ENCODE measurements at places on chromosomes 11 and 22. TPM values are rescaled to one million over a fixed set of nuclear protein-coding genes. Genes with fewer than 3 reads are reported as not detected.

DNA sequence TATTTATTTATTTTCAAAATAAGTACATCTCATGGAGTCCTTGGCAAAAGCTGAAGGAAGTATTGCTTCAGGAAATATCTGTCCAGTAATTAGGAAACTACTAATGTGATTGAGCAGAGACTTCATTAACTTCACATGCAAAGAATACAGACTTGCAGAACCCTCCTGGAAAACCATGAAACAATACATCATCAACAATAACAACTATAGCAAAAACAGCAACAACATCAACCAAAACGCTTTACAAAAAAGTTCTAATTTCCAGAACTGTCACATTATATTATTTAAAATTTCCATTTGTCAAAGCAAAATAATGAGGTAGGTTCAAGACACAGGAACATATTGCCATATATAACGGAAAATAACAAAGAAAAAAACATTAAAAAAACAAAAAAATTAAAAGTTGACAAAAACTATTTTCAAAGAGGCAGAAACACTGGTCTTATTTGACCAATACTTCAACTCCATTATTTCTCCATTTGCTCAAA, 79.8 kb upstream of the TOP3B start:
- no peak for DNase-seq

GRCh38 chr11:59963733-59964132, at the start of gene OOSP4A:
Gene OOSP4A, plus strand, starts transcription at chr11:59964033. Its CDS starts 0 bp downstream, at chr11:59964033.
- no peak for DNase-seq

- DNase-seq, result no peak
Observed at GRCh38 chr11:98703779-98704556, 316.8 kb upstream of the CNTN5 start.

DNA sequence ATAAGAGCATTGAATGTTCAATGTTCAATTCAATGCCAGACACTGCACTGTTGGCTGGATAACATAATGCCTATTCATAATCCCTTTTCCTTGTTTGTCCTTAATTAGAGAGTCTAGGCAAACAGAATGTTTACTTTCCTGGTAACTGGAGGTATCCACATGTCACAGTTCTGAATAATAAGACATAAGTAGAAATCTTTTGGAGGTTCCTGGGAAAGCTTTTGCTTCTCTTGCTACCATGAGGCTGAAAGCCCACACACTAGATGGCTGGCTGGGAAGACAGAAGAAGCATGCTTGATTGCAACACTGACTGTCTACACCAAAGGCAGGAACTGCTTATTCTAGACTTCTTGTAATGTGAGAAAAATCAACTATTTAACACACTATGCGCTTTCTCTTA, 79.5 kb downstream of the GAB2 start:
- DNase-seq, result no peak

- no peak for DNase-seq
Observed at GRCh38 chr11:13074714-13075464, 65.8 kb downstream of the RASSF10 start.

DNA sequence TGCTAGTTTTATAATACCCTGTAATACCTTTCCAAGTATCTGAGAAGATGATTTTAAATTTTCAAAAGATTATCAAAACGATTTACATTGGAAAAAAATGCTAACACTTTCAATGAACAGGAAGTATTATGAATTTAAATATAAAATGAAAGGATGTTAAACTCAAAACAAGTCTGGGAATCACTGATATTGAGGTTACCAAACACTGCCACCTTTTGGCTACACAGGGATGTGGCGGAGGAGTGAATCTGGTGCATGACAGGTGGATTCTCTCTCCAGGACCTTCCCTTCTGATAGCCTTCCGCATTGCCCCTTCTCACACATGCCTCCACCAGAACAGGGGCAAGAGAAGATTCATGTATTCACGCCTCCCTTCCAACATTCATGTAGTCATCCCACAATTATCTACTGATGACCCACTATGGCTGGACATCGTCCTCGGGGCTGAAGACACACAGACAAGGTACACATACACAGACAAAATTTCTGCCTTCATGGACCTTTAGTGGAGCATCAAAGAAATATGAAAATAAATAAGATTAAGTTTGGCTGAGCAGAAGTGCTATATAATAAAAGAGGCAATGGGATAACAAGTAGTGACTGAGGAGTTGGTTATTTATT, 34.7 kb downstream of the ATG16L2 start:
- DNase-seq, result peak; percentile 74

DNA sequence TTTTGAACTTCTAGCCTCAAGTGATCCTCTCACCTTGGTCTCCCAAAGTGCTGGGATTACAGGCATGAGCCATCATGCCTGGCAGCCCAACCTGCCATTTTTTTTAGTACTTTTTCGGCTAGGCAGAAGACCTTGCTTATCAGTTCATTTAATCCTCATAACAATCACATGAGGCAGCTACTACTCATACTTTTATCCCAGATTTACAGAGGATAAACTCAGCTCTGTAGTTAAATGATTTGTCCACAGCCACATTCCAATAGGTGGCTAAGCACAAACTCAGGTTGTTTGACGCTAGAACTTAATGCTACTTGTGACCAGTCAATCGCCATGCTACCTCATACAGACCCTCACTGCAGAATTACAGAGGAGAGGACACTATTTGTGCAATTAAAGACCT, 28.1 kb downstream of the SBF2 start:
- no peak for DNase-seq

DNA sequence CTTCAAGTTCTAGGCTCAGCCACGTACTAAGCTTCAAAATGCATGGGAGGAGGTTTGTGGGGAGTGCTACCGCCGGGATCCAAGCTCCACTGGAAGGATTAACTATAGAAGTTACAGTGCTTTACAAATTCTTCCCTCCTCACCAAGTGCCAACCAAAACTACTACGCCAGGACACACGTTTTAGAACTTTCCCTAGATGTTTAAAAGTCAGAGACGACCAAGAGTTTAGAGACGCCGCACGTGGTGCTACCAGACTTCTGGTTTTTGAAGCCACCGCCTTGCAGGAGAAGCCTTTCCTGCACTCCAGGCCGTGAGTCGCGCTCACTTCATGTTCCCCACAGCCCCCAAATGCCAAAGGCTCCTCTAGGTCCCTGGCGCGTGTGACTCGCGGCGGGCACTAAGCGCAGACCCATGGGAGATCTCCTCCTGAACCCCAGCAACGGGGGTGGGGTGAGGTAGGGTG, 734 bp downstream of the SNU13 start:
- peak; percentile 46 for DNase-seq

- DNase-seq, result no peak
Observed at GRCh38 chr11:9046481-9046880, 42.7 kb upstream of the NRIP3 start.

DNA sequence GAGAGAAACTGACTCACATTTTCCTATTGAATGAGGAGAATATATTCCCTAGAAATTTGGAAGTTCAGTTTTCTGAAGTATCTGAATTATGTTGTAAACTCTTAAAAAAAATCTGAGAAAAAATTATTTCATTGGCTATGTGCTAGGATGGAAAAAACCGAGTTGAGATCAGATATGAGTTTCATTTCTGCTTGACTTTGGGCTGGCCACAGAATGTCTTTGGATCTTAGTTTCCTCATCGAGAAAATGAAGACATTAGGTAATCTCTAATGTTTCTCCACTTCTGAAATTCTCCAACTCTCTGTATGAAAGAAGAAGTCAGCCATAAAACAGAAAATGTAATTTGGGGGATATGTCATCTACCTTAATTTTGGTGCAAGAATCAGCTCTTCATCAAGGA, 28.8 kb downstream of the SLN start:
- DNase-seq, result no peak

GRCh38 chr11:67085617-67086016, 29.0 kb downstream of the RHOD start:
- no peak for DNase-seq

GRCh38 chr11:66299186-66299585, 7.5 kb downstream of the TMEM151A start:
- DNase-seq, result no peak

- peak; percentile 10 for DNase-seq
Observed at GRCh38 chr22:22855617-22856308, 31.9 kb upstream of the IGLL5 start.

DNA sequence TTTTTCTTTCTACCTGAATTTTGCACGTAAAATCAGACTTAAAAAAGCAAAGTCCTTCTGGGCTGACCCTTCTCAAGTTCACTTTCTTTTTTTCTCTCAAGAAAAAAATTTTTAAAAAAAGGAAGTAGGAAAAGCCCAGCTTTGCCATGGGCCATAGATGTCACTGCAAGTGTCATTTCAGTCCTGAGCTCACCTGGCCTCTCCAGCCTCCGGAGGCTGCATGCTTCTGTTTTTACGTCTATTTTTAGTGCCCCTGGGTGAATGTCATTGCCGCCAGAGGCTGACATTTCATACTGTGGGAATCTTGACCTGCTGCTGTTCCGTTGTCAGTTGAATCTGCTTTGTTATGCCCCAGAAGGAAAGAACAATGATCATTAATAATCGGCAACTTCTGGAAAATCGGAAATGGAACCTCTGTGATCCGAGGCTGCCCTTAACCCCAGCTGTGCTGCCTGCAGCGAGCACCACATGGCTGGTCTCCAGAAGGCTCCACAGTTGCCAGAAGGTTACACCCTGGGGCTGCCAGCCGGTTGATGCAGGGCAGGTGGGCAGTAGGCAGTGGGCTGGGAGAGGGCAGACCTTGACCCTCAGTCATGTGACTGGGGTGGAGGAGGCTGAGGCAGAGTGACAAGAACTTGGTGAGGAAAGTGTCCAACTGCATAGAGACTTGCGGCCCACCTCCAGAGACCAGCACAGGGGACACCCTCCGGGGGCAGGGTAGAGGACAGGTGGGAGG, 16.7 kb upstream of the MYEOV start:
- DNase-seq, result no peak

GRCh38 chr11:58707767-58708166, 24.0 kb downstream of the GLYAT start:
- no peak for DNase-seq

DNA sequence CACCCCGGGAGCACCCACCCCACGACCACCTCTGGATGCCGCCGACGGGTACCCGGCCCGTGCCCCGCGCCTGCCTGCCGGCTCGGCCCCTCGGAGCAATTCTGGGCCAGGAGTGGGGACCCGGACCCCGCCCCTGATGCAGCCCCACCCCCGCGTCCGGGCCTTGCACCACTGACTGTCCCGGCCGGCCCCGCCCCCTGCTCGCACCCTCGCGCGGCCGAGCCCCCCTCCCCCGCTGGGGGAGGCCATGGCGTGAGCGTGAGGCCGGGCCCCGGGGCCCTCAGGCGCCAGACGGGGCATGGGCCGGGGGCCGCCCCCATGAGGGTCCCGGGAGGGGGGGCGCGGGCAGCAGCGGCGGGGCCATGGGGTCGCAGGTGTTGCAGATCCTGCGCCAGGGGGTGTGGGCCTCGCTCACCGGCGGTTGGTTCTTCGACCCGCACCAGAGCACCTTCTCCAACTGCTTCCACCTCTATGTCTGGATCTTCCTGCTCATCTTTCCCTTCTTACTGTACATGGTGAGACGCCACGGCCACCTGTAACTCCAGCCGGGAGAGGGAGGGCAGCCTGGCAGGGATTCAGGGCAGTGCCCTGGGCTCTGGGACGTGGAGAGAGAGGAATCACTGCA, 486 bp downstream of the PCNX3 start:
- no peak for DNase-seq

Gene NLRP6
- total RNA-seq, result not detected

Gene TTC38
- total RNA-seq, result 22.6 TPM

All from lung microvascular endothelial cell (primary cell).